ENCODE measurements at places on chromosomes 5 and 9.

GRCh38 chr5:136729901-136730355 lies 364.6 kb upstream of the TRPC7 start:
- DNase-seq: no peak

- DNase-seq: no peak
Measured at GRCh38 chr9:20925256-20926045, 106.0 kb downstream of the HACD4 start.

DNA sequence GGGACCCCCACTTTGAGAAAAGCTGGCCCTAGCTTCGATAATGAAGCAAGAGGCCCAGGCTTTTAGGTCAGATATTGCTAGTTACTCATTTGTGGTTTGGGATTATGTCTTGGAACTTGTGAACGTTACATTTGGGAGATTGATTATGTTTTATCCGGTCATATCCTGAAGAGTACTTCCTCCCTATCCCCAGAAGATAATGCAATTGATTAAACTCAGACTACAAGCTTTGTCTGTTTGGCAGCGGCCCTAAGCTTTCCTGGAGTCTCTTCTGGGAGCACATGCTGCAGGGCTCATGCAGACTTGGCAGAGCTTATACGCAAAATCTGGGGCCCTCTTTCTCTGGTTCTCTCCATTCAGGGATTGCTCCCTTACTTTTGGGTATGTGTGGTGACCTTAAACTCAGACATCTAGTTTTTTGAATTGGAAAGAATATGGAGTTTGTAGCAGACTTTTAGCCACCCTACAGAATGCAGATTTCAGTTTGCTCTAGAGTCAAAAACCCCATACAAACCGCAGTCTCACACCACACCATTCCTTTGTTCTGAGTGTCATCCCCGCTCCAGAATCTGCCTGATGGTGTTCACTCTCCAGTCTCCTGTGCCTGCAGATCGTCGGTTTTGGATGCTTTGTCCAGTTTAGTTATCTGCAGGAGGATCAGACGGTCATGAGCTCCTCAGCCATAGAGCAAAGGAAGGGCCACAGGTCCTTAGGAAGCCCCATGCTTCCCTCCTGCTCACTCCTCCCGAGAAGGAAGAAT lies 449.5 kb upstream of the TRPC7 start:
- no peak for DNase-seq

DNA sequence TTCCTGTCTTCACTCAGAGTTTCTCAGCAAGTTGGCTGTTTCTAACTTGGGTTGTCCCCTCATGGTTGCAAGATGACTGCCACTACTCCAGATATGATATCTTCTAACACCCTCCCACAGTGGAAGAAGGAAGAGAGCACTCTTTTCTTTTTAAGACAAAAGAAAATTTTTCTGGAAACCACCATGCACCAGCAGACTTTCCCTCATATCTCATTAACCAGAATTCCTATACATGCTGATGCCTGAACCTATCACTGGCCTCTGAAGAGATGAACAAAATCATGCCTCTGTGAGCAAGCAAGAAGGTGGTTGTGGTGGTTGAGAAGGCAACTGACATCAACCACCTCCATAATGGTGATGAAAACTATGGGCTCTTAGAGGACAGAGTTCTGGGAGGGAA lies 56.8 kb downstream of the FEM1C start:
- no peak for DNase-seq

GRCh38 chr9:130530938-130531337 lies 48.4 kb upstream of the FUBP3 start:
- DNase-seq: no peak

DNA sequence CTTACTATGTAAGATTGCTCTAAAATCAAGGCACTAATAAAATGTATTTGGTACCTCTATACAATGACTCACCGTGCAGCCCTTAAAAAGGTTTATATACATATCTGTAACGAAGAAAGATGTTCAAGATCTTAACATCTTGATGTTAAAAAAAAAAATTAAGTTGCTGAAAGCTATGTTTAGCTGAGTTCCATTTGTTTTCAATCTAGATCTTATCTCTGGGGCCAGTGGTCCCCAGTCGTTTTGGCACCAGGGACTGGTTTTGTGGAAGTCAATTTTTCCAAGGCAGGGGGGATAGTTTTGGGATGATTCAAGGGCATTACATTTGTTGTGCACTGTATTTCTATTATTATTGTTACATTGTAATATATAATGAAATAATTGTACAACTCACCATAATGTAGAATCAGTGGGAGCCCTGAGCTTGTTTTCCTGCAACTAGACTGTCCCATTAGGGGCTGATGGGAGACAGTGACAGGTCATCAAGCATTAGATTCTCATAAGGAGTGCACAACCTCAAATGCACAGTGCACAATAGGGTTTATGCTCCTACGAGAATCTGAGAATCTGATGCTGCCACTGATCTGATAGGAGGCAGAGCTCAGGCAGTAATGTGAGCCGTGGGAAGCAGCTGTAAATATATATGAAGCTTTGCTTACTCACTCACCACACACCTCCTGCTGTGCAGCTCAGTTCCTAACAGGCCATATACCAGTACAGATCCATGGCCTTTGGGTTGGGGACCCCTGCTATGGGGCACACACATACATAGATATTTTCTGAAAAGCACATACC lies 27.6 kb upstream of the TSLP start:
- no peak for DNase-seq

- peak; percentile 22 for DNase-seq
Measured at GRCh38 chr5:36696059-36696673, 89.8 kb downstream of the SLC1A3 start.

GRCh38 chr5:61464512-61464911 lies 132.5 kb downstream of the ZSWIM6 start:
- no peak for DNase-seq

- no peak for DNase-seq
Measured at GRCh38 chr9:128208946-128209669, 5.9 kb downstream of the DNM1 start.

DNA sequence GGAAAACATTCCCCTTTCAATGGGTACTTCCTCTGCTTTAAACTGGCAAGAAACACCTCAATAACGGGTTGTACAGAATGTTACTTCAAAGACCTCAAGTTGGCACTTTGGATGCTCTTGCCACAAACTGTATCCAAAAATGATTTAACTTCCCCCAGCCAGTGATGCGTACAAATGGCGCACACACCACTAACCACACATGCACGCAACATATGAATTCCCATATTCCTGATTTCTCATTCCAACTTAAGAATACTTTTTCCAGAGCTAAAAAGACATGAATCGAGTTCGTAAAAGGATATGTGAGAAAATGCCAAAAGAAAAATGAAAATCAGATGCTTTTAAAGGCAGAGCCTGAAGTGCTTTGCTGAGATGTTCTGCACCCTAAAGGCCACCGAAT lies 388.0 kb upstream of the PIK3R1 start:
- DNase-seq: no peak

GRCh38 chr5:11289733-11290132 lies 528.7 kb upstream of the DAP start:
- no peak for DNase-seq

- no peak for DNase-seq
Measured at GRCh38 chr5:94577466-94578245, 40.7 kb downstream of the KIAA0825 start.

DNA sequence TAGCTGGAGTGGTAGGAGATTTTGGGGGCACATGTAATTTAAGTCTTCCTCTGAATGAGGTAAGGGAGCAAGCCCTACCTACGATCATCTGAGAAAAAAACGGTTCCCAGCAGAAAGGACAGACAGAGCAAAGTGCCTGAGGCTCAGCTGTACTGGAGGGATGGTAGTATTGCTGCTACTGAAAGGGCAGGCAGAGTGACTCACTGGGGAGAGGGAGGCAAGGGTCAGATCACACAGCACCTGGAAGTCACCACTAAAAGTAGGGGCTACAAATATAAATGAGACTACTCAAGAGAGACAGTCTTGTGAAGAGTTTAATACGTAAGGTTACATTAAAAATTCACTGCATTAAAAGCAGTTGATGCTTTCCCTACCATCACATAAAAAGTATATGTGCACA lies 75.9 kb downstream of the NFIB start:
- no peak for DNase-seq

GRCh38 chr9:16671591-16672137 lies 198.8 kb downstream of the BNC2 start:
- DNase-seq: peak; percentile 37

GRCh38 chr9:124780060-124780756 lies 3.3 kb downstream of the OLFML2A start:
- no peak for DNase-seq

- DNase-seq: no peak
Measured at GRCh38 chr5:173669483-173669882, 53.0 kb upstream of the BOD1 start.

DNA sequence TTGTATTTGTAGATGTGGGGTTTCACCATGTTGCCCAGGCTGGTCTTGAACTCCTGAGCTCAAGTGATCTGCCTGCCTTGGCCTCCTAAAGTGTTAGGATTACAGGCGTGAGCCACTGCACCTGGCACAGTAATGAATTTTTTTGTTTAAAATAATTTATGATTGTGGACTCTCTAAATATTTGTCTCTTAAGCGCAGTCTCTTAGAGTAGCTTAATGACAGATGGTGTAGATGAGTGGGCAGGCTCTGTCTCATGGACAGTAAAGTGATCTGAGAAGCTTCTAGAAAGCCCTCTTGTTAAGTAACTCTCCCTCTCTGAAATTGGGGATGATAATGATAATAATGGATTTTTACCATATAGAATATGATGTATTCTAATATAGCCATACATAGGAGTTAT lies 47.5 kb upstream of the KIAA1958 start:
- no peak for DNase-seq

- no peak for DNase-seq
Measured at GRCh38 chr9:36575411-36575882, 2.8 kb downstream of the MELK start.

- no peak for DNase-seq
Measured at GRCh38 chr5:125189531-125189941, 443.1 kb upstream of the ZNF608 start.

GRCh38 chr9:75615284-75615683 lies 275.2 kb upstream of the PCSK5 start:
- no peak for DNase-seq

- DNase-seq: no peak
Measured at GRCh38 chr5:38478878-38479277, 77.6 kb downstream of the LIFR start.

GRCh38 chr5:131109540-131110255 lies 55.4 kb downstream of the HINT1 start:
- DNase-seq: peak; percentile 10

- no peak for DNase-seq
Measured at GRCh38 chr5:97986069-97986468, 787.4 kb upstream of the RGMB start.

GRCh38 chr5:111194925-111195324 lies 29.3 kb upstream of the CAMK4 start:
- DNase-seq: no peak

- DNase-seq: no peak
Measured at GRCh38 chr9:18673179-18673578, 199.2 kb downstream of the ADAMTSL1 start.

All from retinal pigment epithelial cell (primary cell).